NCI-H187 treated with DMSO at 0.1 percent for 48 hours (cell line): ENCODE measurements at places on chromosomes 7 and 10.

DNA sequence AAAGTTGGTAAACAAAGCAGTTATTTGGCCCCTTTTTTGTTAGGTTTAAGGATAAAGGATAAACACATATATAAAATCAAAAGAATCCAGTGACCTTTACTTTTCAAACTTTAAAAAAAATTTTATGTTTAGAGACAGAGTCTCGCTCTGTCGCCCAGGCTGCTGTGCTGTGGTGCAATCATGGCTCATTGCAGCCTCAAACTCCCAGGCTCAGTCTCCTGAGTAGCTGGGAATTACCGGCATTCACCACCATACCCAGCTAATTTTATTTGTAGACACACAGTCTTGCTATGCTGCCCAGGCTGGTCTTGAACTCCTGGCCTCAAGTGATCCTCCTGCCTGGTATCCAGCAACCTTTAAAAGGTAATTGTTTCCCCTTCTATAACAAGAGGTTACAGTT is 31.3 kb downstream of the GNA12 start:
- DNase-seq, result no peak

DNA sequence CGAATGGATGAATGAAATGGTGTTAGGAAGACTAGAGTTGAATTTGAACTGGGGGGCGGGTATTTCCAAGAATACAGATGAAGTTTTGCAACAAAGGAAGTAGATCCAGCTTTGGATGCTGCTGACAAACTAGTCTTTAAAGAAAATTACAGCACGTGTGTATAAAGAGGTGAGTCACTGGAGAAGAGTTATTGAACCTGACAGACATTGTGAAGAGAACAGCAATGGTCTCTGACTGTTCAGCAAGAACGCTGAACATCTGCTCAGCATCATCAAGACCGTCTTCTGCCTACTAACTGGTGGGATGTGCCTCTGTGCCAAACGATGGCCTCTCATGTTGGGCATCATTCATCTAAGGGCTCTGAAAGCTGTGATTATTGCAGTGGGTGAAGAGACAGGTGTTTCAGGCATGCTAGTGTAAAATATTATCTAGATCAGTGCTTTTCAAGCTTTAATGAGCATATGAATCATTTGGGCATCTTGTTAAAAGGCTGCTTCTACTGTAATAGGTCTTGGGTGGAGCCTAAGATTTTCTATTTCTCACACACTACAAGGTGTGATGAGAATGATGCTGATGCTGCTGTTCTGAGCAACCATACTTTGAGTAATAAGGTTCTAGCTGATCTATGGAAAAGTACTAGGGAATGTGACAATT is 291.3 kb downstream of the PTEN start:
- DNase-seq, result no peak

- DNase-seq, result no peak
These were observed 521.0 kb downstream of the KIF20B start for GRCh38 chr10:90222372-90222771.

DNA sequence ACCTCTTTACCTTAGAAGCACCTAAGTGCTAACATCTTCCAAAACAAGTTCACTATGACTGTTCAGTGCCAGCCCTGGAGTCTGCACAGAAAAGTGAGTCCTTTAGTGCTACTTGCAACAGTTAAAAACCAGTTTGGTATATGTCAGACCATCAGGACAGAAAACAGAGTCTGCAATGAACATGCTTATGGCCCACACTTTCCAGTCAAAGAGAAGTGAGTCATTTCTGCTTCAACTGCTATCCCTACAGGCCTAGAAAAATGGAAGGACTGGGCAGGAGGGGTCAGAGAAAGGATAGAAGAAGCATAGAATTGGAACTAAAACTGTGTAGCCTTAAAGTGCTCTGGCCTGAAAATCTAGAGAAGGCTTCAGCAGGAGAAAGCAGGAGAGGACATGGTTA is 108.0 kb downstream of the PDE1C start:
- no peak for DNase-seq

GRCh38 chr10:132560241-132560731 is 22.7 kb downstream of the INPP5A start:
- DNase-seq, result no peak

GRCh38 chr7:140314573-140315480 is 83.5 kb downstream of the SLC37A3 start:
- DNase-seq, result no peak

DNA sequence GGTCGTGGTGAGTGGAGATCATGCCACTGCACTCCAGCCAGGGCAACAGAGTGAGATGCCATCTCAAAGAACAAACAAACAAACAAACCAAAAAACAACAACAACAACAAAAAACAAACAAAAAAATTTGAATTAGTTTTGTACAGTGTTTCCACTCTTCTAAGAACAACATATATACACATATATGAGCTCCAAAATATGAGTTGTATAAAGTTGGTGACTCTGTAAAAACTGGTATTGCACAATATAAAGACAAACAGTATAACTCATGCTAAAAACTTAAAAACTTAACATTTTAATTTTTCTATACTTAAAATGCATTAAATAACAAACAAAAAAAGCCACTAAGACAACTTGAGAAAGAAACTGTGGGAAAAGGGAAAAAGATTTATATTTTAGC is 46.0 kb downstream of the AKR1B15 start:
- DNase-seq, result no peak

DNA sequence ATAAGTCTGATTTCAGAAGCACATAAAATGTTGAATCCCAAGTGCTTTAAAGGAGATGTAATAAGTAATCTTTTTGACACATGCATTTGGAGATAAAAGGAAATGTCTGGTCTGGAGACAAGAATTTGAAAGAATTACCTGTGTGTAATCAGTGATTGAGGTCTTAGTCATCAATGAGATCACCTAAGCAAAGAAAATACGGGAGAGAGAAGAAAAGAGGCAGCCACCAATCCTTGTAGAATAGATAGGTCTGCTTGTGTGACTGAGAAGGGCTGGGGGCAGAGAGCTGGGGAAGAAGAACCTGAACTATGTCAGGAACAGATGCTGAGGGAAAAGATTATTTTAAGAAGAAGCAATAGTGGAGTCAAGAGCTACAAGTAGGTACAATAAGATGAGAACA is 49.3 kb upstream of the ITPRID1 start:
- no peak for DNase-seq

- DNase-seq, result no peak
These were observed 12.1 kb downstream of the C10orf71 start for GRCh38 chr10:49310901-49311554.

GRCh38 chr7:108045154-108045553 is 42.2 kb upstream of the LAMB1 start:
- DNase-seq, result no peak

- no peak for DNase-seq
These were observed 24.6 kb upstream of the AKR1E2 start for GRCh38 chr10:4801405-4801804.

GRCh38 chr10:69353977-69354635 is 62.6 kb downstream of the TACR2 start:
- DNase-seq, result no peak

DNA sequence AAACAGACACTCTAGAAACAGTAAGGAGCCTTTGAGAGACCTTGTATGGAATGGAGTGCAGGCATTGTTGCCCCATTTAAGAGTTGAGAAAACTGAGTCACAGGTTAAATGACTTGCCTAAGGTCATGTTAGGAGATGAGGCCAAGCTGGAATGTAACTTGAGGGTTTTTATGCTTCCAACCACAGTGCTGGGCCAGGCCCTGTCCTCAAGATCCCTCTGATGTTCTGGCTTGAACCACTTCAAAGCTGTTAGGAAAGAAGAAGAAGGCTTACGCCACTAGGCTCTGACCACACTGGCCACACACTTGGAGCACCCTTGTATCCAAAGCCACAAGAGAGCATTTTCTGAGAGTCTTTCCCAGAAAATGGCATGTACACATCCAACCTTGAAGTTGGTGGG is 42.7 kb downstream of the PLAU start:
- no peak for DNase-seq

DNA sequence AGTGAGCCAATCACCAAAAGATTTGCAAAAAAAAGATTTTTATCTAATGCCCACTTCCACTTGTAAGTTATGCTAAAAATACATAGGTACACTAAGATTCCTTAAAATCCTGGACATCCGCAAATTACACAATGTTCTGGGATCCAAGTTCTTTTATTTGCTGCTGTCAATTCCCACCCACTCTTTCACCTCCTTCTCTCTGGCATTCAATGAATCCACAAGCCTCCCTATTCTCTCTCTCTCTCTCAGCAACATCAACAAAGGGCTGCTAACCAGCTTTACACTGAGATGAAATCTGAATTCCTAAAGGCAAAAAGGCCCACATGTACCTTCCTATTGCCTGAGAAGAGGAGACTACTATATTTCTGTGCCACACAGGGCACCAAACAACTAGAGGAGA is 99.9 kb downstream of the ARMH3 start:
- DNase-seq, result no peak

- no peak for DNase-seq
These were observed 76.6 kb downstream of the VSTM4 start for GRCh38 chr10:49038711-49039110.

DNA sequence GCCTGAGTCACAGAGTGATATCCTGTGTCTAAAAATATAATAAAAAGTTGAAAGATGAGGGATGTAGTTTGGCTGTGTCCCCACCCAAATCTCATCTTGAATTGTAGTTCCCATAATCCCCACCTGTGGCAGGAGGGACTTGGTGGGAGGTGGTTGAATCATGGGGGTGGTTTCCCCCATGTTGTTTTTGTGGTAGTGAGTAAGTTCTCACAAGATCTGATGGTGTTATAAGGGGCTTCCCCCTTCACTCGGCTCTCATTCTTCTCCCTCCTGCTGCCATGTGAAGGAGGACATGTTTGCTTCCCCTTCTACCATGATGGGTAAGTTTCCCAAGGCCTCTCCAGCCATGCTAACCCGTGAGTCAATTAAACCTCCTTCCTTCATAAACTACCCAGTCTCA is 25.1 kb upstream of the UBE3C start:
- DNase-seq, result no peak

- DNase-seq, result no peak
These were observed 96.2 kb downstream of the C10orf105 start for GRCh38 chr10:71623098-71623985.
